Posterior vena cava (tissue), 2 donors: ENCODE measurements at places on chromosomes 4 and X.

GRCh38 chrX:69307756-69308155 is 142.5 kb upstream of the PJA1 start:
- DNase-seq: peak; percentile 75

DNA sequence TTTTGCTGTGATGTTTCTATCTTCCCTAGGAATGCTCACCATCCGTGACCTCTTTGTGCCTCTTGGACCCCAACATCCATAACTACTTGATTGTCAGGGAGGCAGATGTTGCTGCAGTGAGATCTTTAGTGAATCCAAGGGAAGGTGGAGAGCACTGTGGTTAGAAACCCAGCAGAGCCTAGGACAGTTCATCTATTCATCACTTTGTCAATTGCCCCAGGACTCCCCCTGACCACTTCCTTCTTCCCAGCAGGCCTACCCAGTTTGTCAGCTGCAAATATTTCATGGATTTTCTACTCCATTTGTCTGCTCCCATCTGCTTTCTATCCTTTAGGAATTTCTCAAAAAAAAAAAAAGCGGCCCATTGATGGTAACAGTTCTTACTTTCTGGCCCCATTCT is 942.8 kb downstream of the PCDH7 start:
- DNase-seq: no peak

- no peak for DNase-seq
Observed at GRCh38 chrX:24146283-24146949, 3.1 kb upstream of the ZFX start.

GRCh38 chr4:72505314-72505744 is 63.7 kb downstream of the ADAMTS3 start:
- DNase-seq: no peak

- DNase-seq: no peak
Observed at GRCh38 chr4:8920969-8921368, 49.3 kb upstream of the HMX1 start.

DNA sequence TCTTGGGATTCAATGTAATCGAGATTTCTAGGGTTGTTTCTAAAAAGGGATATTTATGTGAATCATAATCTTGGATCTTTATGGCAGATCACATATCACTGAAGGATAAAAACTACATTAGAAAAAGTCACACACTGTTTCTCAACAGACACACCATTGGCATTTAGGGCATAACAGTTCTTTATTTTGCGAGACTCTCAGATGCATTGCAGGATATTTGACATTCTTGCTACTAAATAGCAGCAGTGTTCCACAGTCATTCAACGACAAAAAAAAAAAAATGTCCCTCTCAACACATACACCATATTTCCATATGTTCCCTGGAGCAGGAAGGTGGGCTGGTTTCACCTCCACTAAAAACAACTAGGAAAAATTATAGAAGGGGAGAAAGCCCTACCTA is 243.4 kb upstream of the PCDH18 start:
- DNase-seq: no peak

DNA sequence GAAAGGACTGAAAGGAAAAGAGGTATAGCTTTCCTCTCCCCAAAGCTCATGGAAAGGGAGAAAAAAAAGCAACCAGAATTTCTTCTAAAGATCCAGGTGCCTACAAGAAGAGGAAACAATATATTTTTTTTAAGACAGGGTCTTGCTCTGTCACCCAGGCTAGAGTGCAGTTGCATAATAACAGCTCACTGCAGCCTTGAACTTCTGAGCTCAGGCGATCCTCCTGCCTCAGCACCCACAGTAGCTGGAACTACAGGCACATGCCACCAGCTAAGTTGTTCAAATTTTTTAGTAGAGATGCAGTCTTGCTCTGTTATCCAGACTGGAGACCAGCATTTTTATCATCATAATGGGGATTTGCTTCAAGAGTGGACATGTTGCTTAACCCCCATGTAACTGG is 30.5 kb upstream of the BBS12 start:
- no peak for DNase-seq

DNA sequence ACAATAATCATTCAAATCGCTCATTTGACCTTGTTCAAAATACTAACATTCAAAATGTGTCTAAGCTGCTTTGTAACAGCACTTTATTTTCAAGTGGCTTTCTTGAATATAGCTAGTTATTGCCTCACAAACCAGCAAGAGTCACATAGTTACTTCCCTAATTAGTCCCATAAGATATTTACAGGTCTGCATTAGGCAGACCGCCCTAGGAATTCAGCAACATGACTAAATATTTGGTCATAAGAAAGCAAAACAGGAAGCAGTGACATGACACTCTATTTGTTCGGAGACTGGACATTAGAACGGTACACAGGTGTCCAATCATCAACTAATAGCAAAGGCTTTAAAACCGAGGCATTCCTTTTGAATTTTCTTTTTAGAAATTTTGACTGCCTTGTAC is 262.0 kb downstream of the COL25A1 start:
- DNase-seq: no peak

GRCh38 chr4:54986095-54986846 is 139.1 kb downstream of the KDR start:
- DNase-seq: no peak

DNA sequence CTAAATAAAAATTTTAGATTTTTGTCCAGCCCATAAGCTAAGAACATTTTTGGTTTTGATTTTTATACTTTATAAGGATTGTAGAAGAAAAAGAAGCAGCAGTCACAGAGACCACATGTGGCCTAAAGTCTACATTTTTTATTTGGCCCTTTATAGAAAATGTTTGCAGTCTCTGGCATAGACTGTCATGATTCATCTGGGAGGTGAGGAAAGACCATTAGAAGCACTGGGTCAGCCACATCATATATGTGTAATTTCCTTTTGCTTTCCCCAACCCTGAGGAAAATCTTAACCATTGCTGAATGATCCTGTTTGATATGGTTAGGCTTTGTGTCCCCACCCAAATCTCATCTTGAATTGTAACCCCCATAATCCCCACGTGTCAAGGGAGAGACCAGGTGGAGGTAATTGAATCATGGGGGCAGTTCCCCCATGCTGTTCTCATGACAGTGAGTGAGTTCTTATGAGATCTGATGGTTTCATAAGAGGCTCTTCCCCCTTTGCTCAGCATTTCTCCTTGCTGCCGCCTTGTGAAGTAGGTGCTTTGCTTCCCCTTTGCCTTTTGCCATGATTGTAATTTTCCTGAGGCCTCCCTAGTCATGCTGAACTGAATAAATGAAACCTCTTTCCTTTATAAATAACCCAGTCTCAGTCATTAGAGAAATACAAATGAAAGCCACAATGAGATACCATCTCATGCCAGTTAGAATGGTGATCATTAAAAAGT is 12.1 kb upstream of the COPS4 start:
- no peak for DNase-seq

DNA sequence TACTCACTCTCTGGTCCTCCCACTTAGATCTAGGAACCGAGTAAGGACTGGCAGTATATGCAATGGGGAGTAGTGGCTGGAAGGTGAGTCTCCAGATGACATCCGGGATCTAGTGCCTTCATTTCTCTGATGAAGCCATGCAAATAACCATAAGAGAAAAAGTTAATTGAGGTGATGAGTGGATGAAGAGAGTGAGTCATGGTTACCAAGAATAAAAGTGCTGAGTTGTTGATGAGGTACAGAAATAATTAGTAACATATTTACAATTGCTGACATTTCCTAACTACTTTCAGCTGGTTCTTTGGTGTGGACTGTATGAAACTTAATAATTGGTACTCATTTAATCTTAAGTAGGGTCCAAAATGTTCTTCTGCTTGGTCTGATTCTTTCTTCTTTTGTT is 146.7 kb upstream of the PITX2 start:
- no peak for DNase-seq

GRCh38 chrX:53678667-53679066 is 7.9 kb downstream of the HUWE1 start:
- no peak for DNase-seq

GRCh38 chr4:3406021-3406420 is 35.7 kb upstream of the HGFAC start:
- peak; percentile 77 for DNase-seq

DNA sequence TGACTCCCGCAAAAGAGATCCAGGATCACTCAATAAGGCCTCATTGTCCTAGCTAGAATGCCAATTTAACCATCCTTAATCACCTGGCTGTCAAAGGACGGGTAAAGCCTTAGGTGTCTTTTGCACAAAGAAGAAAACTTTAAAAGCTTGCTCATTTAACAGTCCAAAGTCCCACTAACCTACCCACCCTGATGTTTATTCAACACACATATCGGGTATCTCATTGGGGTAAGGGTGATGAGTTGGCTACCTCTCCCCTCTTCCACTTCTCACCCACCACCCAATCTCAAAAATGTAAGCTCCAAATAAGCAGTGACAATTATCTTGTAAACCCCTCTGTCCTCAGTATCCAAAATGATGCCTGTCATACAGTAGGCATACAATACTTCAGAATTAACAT is 988 bp upstream of the SRD5A3 start:
- no peak for DNase-seq

DNA sequence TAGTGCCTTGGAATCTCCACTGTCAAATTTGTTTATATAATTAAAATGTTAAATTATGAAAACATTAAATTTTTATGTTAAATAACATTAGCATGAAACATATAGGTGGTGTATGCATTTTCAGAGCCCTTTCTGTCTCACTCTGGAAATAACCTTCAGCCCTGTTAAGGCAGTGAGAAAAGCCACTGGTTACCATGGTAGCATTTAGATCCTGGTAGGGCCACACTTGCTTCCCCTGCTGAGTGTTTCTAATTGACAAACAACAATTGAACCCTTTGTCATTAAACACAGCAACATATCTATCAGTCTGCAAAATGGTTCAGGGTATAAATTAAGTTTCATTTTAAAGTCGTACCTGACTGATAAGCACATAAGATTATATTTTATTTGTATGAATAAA is 63.5 kb downstream of the PDK3 start:
- no peak for DNase-seq

DNA sequence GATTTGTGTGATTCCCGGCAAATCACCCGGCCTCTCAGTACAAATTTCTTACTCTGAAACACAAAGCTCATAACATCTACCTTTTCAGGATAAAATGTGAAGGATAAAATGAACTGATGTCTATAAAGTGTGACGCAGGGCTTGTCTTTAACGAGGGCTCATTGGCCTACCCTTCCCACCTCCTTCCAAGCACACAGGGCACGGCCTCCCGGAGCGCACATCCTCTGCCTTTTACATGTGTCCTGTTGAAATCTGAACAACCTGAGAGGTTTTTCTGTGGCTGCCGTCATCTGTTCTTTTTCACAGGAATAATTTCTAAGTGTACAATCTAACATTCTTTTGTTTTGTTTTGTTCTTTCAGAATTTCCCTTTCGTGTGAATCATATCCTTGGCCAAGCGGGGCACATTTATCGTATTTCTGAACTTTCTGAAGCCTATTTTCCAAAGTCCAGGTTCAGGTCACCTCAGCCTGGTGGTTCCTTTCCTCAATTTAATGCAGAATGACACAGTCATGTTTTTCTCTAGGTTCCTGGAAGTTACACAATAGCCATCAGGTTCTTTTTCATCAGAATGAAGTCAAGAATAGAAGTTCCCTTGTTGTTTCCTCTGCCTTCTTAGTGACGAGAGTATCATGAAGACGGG is 53.1 kb upstream of the SPRY1 start:
- DNase-seq: no peak

- DNase-seq: no peak
Observed at GRCh38 chr4:26420913-26421312, 69.4 kb downstream of the CCKAR start.

- DNase-seq: no peak
Observed at GRCh38 chrX:154348114-154348531, 26.3 kb downstream of the FLNA start.

DNA sequence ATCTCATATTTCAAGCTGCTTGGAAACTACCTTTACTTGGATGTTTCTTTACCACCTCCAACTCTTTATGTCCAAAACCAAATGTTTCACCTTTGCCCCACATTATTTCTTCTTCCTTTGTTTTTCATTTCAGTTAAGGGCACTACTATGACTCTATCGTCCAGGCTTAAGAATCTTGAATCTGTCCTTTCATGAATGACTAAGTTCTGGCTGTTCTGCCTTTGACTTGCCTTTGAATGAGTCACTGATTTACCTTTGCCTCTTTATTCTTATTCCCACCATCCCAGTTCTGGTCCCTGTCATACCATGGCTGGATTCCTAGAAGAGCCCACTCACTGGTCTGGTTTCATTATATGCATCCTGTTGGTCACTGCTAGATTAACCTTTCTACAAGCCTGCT is 30.6 kb upstream of the PLAC1 start:
- no peak for DNase-seq

GRCh38 chrX:153499341-153499740 is 4.6 kb downstream of the BGN start:
- no peak for DNase-seq

- no peak for DNase-seq
Observed at GRCh38 chr4:106766519-106766918, 269.6 kb downstream of the DKK2 start.

- no peak for DNase-seq
Observed at GRCh38 chr4:8019396-8020365, 80.0 kb upstream of the AFAP1 start.

DNA sequence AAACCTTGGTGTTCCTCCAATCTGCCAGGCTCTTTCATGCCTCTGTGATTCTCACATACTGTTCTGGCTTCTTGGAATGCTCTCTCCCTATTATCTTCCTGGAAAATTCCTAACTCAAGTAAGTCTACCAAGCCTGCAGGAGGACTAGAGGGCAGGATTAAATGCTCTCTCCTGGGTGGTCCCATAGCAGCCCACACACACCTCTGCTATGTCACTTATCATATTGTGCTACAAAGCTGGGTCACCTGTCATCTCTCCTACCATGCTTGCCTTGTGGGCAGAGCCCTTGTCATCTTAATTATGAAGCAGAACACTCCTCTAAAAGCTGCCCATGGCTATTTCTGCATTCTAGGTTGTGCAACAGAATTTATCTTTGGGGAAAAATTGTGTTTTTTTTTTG is 344.5 kb upstream of the NOCT start:
- no peak for DNase-seq

- no peak for DNase-seq
Observed at GRCh38 chr4:113673450-113673849, 88.1 kb downstream of the CAMK2D start.

- DNase-seq: no peak
Observed at GRCh38 chr4:165537028-165537648, 158.3 kb downstream of the CPE start.

DNA sequence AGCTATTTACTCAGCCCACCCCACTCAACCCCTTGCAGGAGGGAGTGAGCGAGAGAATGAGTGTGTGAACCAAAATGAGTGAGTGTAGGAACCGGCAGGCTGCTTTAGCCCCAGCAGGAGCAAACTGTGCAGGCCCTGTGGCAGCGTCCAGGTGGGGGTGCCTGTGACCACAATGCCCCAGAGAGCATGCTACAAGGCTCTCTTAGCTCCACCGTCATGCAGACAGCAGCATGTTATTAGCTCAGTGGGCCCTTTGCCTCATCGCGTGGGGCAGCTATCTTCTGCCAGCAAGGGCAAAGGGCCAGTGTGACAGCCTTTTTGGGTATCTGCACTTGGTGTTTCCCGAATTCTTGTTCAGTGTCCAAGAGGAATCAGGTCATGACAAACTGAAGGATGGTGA is 271.3 kb downstream of the GPM6A start:
- DNase-seq: no peak

GRCh38 chrX:72478351-72478750 is 94.3 kb downstream of the HDAC8 start:
- DNase-seq: no peak

GRCh38 chr4:129231945-129232588 is 136.1 kb downstream of the C4orf33 start:
- DNase-seq: no peak
